Immature natural killer cell (primary cell): ENCODE measurements at places on chromosomes 3 and 15.
A peak's percentile ranks its signal among the peaks of the same experiment; 100 is the strongest.

DNA sequence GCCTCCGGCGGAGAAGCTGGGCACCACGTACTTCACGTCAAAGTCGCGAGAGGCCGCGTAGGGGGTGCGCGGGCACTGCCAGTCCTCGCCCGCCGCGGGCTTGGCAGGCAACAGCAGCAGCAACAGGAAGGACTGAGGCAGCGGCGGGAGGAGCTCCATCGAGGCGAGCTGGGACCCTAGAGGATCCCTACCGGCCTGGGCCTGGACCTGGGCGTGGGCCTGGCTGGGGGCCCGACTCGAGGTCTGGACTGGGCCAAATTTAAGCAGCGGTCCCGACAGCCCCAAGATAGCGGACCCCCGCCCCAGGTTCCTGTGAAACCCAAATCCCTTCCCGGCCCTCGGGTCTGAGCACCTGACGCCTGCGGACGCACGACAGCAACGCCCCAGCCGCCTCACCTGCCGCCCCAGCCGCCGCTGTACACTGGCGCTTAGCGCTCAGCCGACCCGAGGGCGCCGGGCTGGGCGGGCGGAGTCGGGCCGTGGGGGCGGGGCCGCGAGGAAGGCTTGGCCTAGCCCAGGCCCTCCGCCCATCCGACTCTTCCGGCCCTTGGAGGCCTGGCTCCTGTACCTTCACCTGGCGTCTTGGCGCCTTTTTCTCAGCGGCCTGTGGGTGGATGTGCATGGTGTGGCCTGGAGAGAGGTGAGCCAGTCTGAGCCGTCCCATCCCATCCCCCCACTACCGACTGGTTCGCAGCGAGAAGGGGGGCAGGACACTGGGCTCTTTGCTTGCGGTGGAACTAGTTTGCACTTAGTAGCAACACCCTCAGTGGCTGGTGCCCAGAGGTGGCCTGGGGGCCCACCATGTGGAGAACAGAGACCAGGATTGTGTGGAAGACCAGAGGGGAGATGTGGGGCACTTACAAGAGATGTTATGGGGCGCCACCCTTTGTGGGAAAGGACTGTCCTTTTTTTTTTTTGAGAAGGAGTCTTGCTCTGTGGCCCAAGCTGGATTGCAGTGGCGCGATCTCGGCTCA is at the start of gene MST1R:
Gene MST1R, minus strand, starts transcription at position 423 of the 974 bp plus-strand sequence. Its CDS starts 264 bp downstream, at position 159.
- peak; percentile 75 for DNase-seq

GRCh38 chr15:29765234-29765841 is 56.9 kb downstream of the TJP1 start:
- no peak for DNase-seq

DNA sequence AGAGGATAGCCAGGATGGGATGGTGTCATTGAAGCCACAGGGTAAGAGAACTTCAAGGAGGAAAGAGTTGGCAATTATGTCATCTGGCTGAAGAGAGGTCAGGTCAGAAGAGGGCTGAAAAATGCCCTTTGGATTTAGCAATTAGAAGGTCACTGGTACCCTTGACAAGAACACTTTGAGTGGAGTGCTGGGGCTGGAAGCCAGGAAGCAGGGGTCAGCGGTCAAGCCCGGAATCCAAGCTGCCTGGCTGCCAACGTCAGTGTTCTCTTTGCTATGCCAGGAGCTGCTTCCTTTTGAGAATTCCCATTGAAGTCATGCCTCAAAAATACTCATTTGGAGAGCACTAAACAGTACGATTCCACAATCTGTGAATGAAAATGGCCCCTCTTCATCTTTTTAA is 386.5 kb downstream of the SHQ1 start:
- DNase-seq: no peak

- no peak for DNase-seq
Measured at GRCh38 chr3:122519693-122520092, 5.0 kb upstream of the KPNA1 start.

GRCh38 chr15:70016511-70016994 is 81.2 kb downstream of the TLE3 start:
- no peak for DNase-seq

GRCh38 chr3:42639192-42639591 is 14.3 kb upstream of the ZBTB47 start:
- DNase-seq: peak; percentile 23

DNA sequence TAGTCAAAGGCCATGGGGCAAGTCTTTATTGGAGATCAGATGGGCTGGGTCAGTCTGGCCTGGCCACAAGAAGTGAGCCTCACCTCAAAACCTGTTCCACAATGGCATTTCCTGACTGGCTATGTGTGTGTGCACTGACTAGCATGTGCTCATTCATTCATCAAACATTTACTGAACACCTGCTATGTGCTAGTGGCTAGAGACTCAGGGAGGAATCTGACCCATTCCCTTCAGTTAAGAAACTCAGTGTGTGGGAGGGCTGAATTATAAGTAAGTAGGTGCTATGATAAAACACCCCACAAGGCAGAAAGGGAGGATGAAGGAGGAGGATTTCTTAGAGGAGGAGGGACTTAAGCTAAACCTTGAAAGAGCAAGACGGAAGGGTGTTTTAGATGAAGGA is 5.4 kb upstream of the CGNL1 start:
- DNase-seq: no peak

DNA sequence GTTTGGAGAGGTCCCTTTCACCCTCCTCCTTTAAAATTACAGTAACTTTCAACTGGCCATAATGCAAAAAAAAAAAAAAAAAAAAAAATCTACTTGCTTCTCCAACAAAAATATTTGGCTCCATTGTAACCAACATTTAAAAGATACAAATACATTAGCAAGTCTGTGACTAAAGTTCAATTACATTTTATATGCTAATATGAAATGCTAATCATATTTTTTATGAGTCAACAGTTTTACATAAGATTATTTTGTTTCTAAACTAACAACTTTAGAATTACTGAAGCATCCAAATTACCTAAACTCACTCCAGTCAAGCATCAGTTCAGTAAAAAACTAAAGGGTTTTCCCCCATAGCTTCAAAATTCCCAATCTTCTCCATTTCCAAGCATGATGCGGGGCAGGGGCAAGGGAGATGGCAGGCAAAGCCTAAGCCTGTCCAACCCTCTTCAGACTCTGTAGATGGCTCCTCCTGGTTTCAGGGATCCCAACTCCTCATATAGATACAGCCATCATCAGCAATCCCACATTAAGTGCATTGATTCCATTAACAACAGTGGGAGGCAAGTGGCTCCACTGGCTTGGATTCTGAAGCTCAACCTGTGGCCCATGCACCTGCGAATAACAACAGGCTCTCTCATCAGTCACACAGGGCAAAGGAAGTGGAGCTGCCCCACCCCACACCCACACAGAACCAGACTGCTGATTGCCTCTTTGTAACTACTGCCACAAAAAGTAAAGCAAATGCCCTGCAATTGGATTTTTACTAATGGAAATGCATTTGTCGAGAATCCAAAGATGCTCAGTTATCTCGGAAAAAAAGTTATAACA is 15.0 kb downstream of the SFMBT1 start:
- DNase-seq: no peak

GRCh38 chr15:69090197-69090948 is 70.1 kb upstream of the GLCE start:
- no peak for DNase-seq

- no peak for DNase-seq
Measured at GRCh38 chr15:99442252-99442897, 123.4 kb upstream of the MEF2A start.

DNA sequence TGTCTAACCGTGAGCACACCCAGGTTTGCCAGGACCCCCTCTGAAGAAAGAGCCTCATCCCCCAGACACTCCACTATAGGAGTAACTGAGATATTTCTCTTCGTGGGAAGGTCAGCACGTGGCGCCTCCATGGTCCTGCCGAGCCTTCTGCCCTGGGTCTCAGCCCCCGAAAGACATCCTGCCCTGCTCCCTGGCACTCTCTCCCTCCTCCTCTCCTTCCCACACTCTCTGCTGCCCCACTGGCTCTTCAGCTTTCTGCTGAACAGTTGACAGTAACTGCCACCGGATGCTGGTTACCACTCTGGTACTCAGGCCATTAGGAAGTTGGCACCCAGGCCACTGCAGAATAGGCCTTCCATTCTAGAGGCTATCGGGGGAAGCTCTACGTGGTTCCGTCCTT is 185.2 kb downstream of the UACA start:
- DNase-seq: no peak

DNA sequence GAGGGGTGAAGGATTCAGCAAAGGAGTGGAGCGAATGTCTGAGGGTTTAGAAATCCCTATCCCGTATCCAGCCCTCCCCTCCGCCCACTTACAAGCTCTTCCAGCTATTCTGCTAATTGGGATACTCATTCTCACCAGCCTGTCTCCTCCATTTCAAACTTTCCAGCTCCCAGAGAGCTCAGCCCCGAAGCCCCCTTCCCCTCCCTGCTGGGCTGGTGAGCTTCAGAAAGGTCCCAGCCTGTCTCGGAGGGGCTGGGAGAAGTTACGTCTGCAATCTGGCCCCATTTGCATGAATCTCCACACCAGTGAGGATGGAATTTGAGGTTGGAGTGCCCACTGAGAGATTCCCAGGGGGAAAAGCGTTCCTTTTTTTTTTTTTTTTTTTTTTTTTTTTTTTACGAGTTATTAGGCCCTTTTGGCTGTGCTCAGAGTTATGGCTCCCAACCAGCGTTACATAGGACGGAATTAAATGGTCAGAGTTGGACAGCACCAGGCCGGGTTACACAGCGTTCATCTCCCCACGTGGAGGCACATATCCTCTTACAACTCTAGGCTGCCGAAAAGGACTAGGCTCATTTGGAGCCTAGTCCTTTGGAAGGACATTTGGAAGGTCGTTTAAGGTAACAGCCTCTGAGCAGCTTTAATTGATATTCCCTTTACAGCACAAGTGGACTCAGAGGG is 34.6 kb downstream of the FGD5 start:
- no peak for DNase-seq

DNA sequence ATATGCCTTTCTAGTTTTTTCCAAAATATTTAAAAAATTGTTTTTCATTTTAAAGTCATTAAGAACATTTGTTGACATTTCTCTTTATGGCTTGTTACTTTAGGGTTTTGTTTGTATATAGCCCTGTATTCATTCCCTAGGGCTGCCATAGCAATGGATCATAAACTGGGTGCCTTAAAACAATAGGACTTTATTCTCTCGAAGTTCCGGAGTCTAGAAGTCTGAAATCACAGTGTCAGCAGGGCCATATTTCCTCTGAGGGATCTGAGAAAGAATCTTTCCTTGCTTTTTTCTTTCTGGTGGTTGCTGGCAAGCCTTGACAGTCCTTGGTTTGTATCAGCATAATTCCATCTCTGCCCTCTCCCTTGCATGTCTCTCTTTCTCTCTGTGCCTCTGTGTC is 63.4 kb upstream of the CADPS start:
- DNase-seq: no peak
